ENCODE measurements at places on chromosomes 4 and X.

DNA sequence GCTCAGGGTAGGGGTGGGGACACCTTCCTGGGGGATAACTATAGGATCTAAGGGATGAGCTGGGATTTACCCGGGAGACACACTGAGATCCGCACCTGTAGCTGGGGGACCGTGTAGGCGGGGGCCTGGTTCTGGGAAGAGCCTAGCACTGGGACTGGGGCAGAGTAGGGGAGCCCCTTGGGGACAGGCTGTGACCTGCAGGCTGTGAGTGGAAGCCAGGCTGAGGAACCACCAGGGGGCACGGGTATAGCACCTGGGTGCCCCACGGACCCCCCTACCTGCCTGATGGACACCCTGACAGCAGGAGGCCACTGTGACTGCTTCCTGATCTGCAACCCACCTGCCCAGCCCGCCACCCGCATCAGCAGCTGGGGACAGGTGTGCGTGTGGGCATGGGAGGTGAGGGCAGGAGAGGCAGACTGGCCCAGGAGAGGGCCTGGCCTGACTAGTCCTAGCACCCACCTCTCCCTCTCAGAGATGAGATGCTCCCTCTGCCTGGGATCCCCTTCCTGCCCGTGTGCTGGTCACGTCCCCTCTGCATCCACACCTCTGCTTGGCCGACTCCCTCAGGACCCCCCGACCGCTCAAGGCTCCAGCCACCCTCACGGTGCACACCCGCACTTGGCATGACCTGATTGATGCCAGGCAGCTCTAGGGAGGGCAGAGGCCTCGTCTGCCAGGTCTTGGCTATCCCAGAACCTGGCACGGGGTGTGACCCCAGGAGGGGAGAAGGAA is 94.2 kb upstream of the NKX1-1 start:
- no peak for DNase-seq

- no peak for DNase-seq
These were observed at the start of gene SLC10A4 for GRCh38 chr4:48483006-48483776. SLC10A4 (plus strand) TSS chr4:48483343; CDS start chr4:48483562, 219 bp downstream.

- no peak for DNase-seq
These were observed 333.9 kb upstream of the FSTL5 start for GRCh38 chr4:162497564-162498167.

DNA sequence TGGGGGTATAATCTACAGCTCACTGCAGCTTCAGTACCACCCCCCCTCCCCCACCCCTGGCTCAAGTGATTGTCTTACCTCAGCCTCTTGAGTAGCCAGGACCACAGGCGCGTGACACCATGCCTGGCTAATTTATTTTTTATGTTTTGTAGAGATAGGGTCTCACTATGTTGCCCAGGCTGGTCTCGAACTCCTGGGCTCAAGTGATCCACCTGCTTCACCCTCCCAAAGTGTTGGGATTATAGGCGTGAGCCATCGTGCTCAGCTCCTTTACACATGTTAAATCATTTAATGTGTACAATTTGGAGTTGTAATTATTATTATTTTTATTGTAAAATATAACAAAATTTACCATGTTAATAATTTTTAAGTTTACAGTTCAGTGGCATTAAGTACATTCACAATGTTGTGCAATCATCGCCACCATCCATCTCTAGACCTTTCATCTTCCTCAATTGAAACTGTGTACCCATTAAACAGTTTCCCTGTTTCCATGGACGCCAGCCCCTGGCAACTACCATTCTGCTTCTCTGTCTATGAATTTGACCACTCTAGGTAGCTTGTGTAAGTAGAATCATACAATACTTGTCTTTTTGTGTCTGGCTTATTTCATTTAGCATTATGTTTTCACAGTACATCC is 6.1 kb downstream of the SLAIN2 start:
- DNase-seq: no peak

Data from GM19239 (cell line).